ENCODE measurements at places on chromosomes 4 and X. TPM values are rescaled to one million over a fixed set of nuclear protein-coding genes. Genes with fewer than 3 reads are reported as not detected.

The PDLIM5 gene
- total RNA-seq: 778 TPM

The PLS3 gene
- 43.1 TPM for total RNA-seq

The XPNPEP2 gene
- 4.1 TPM for total RNA-seq

The NSG1 gene
- total RNA-seq: 16.2 TPM

The DUX4 gene
- total RNA-seq: not detected

The EXOC1L gene
- not detected for total RNA-seq

The PAK3 gene
- 0.85 TPM for total RNA-seq

The CENPE gene
- 0.56 TPM for total RNA-seq

The ERCC6L gene
- 0.06 TPM for total RNA-seq

The CFAP299 gene
- not detected for total RNA-seq
